Stimulated activated CD4-positive, alpha-beta T cell treated with anti-CD3 and anti-CD28 coated beads, Interleukin-1b, Interleukin-23, amount 100 ng/mL, for 4 hours (primary cell): ENCODE measurements at places on chromosomes 1 and 21.

- DNase-seq: no peak
Observed at GRCh38 chr1:179966551-179966950, 11.9 kb downstream of the CEP350 start.

DNA sequence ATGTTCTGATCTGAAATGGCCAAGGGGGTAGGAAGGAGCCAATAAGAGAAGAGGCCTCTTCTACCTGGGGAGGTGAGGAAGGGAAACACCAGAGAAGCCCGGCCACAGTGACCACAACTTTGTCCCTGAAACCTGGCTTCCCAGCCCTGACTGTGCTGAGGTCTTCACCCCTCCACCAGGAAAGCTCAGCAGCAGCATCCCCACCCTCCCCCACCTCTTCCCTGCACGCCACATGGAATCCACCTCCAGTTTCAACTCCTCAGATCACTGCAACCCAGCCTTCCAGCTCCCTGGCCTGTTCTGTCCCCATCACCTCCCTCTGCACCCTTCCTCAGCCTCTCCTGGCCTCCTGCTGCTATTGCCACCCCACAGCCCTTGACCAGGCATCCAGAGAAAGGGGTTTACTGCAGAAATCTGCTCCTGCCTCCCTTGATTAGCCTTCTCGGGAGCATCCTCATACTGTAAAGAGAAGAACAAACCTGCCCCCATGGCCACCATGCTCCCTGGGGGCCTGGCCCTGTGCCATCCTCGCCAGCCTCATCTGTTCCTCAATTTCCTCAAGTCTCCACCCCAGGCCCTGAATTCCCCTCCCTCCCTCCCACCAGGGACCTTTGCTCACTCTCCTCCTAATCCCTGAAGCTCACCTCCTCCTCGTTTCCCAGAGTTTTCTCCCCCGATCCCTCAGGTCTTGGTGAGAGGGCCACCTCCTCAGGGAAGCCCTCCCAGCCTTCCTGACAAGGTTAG, 450.9 kb downstream of the MATN1 start:
- no peak for DNase-seq

DNA sequence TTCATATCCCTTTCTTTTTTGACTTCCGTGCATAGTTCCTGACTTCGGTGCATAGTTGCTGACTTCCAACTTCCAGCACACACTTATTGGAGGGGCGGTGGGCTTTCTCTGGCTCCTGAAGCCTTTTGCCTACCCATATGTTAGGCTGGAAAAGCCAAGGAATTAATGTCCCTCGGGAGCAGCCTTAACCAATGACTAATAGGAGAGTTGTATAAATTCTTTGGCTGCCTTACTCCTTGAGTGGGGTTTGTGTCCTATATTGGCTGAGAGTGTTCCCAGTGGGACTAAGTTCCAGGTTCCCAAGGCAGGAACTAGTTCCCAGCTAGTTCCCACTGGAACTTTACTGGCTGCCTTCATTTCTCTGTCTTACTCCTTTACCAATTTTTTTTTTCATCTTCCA, 105.7 kb downstream of the ZNF326 start:
- no peak for DNase-seq

- DNase-seq: no peak
Observed at GRCh38 chr1:97348599-97349265, 572.1 kb downstream of the DPYD start.

- no peak for DNase-seq
Observed at GRCh38 chr1:221562542-221563475, 179.1 kb downstream of the DUSP10 start.

DNA sequence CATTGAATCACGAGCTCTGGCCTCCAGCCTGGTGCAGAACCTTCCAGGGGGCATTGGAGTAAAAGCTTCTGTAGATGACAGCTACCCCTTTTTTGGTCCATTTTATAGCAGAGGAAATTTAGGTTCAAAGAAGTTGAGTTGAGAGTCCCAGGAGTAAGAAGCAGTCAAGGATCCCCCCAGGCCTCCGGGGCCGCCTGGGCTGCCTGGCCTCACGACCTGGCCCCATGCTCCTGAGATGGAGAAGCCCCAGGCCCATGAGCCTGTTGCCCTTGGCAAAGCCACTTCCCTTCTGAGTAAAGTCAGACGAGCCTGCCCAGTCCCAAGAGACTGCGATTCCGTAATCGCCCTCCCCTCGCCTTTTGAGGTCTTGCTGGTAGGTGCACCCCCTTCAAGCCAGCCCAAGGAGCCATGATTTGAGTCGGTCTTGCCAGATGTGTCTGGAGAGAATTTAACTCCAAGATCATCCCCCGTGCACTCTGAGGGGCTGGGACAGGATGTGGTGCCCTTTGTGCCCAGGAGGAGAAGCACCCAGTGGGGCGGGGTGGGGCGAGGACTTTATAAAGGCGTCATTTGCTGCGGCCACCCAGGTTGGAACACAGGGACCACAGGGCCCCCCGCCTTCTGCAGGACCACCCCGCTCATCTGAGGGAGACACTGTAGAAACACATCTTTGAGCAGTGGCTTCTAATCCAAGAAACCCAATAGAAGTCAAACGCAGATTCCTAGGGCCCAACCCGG, 30.1 kb downstream of the PDE9A start:
- no peak for DNase-seq

GRCh38 chr1:20962576-20963258, 175.6 kb upstream of the HP1BP3 start:
- no peak for DNase-seq

DNA sequence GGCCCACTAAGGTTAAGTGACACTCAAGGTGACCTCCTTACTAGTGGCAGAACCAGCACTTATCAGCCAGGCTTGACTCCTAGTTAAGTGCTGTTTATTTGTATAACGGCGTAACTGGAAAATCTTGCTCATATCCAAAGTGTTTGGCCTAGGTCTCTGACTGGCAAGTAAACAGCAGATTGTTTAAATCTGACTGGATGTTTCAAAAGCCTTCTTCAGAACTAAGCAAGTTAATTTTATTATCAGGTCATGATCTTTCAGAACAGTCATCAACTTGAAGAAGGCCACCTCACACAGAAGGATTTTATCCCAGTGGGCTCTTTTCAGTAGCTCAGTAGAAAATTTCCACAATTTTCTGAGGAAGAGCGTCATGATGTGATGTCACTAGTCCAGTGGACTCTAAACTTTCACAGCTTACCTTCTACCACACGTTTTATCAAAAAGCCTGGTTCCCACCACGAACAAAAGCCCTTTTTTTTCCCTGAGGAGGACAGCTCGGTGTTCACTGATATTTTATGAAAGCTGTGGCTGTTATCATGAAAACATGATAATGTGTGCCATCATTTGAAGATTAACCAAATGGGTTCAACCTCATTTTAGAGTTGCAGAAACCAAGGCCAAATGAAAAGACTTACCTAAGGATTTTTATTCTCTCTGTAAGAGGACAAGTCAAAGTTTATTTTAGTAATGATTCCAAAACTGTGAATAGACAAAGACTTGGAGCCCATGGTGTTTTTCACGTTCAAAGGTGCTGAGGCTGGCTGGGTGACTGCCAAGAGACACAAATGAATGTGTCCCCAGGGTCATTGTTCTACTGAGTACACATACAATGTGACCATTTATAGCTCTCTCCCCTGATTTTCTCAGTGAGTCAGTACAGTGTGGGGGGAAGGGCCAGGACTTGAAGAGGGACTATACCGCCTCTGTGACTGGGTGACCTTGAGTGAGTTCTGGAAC, 9.1 kb downstream of the SGIP1 start:
- no peak for DNase-seq

DNA sequence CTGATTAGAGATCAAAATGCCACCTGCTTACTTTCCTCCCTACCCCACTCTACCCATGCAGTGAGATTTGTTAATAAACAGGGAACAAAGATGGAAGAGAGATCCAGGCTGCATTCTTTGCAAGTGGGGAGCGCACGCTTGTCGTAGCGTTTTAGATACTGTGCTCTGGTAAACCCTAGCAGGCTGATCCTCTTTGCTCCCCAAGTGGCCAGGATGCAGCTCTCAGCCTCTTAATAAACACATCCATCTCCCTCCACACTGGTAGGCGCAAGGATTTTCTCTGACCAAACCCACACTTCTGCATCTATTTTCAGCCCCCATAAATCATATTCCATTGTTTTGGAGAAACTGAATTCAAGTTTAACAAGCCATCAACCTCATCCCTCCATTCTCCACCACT, 2.9 kb downstream of the PGBD5 start:
- no peak for DNase-seq

GRCh38 chr1:21492356-21492625, 16.9 kb upstream of the ALPL start:
- DNase-seq: no peak

- DNase-seq: no peak
Observed at GRCh38 chr1:211625040-211625439, 46.1 kb upstream of the SLC30A1 start.

DNA sequence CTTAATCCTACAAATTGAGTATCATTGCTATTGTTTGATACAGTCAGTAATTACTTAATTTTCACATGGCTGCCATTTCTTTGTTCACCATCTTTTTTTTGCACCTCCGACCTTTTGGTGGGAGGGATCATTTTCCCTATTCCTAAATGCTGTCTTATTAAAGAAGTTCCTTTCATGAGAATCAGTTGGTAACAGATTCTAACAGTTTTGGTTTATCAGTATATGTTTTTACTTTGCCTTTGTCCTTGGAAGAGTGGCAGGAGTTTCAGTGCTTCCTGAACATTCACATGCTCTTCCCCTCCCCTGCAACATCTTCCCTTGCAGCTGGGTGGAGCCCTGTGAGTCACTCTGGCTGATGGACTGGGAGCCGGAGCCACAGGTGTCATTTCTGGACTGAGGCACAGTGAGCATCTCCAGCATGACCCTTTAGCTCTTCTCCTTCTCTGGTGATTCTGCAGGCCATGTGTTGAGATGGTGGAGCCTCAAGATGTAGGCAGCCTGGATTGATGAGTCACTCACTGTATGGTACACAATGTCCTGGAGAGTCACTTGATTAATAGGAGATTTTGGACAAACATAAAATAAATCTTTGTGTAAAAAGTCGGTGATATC, 217.7 kb downstream of the URB2 start:
- no peak for DNase-seq

GRCh38 chr1:39701049-39701439, 9.8 kb upstream of the HPCAL4 start:
- no peak for DNase-seq

GRCh38 chr1:43772978-43773377, 65.6 kb downstream of the ST3GAL3 start:
- DNase-seq: no peak

DNA sequence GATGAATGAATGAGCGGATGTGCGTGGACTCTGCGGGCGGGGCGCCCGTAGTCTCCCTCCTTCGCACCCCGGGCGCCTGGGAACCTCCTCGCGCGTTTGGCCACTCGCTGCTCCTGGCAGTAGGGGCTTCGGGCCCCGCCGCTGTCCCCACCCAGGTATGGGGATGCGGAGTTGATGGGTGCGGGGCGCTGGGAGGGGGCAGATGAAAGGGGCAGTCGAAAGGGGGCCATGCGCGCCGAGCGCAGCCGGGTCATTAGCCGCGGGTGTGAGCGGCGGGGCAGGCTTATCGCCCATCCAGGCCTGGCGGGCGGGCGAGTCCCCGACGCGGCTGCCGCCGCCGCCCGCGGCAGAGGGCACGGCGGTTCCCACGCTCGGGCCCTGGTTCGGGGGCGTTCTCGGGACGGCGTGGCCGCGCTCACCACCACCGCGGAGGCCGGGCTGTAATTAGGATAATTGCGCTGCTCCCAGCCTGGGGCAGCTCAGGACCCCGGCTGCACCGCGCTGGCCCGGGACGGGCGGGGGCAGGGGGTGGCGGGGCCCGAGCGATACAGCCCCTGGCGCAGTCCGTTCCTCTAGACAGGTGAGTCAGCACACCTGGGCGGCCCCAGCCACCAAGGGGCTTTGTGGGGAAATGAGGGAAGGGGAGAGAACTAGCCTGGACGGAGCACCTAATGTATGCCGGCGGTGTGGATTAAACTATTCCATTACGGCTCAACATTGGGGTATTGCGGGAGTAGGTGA, 22.1 kb upstream of the CITED4 start:
- no peak for DNase-seq

- no peak for DNase-seq
Observed at GRCh38 chr1:231053493-231054162, 13.6 kb upstream of the FAM89A start.

DNA sequence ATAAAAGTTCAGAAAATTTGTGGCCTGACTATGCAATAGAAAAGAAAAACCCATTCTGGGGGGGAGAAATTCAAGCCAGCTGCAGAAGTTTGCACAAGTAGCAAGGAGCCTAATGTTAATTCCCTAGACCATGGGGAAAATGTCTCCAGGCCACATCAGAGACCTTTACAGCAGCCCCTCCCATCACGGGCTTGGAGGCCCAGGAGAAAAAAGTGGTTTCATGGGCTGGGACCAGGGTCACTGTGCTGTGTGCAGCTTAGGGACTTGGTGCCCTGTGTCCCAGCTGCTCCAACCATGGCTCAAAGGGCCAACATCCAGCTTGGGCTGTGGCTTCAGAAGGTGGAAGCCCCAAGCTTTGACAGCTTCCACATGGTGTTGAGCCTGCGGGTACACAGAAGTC, 42.0 kb downstream of the IL23R start:
- DNase-seq: no peak

DNA sequence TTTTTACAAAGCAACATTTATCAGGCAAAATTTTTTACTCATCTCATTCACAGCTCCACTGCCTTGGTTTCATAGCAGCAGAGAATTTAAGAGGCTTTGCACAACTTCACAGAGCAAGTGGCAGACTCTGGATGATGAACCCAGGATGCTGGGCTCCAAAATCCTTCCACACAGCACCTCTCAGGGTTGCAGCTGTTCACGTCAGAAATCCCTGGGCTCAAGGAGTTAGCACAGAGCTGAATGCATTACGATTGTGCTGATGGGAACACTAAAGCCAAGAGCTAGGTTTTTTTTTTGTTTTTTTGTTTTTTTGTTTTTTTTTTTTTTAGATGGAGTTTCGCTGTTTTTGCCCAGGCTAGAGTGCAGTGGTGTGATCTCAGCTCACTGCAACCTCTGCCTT, 2.4 kb upstream of the HTR6 start:
- no peak for DNase-seq

DNA sequence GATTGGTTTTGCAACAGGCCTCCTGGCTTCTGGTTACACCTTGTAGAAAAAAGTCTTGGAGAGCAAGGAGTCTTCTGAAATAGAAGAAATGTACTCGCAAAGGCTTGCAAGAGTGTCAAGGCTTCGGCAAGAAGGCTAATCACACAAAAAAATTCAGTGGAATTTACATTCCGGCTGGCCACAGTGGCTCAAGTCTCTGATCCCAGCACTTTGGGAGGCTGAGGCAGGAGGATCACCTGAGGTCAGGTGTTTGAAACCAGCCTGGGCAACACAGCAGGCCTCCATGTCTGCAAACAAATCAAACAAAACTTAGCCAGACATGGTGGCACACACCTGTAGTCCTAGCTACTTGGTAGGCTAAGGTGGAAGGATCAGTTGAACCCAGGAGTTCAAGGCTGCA, 7.7 kb upstream of the DOP1B start:
- no peak for DNase-seq

- no peak for DNase-seq
Observed at GRCh38 chr1:215140135-215140534, 57.6 kb downstream of the KCNK2 start.

DNA sequence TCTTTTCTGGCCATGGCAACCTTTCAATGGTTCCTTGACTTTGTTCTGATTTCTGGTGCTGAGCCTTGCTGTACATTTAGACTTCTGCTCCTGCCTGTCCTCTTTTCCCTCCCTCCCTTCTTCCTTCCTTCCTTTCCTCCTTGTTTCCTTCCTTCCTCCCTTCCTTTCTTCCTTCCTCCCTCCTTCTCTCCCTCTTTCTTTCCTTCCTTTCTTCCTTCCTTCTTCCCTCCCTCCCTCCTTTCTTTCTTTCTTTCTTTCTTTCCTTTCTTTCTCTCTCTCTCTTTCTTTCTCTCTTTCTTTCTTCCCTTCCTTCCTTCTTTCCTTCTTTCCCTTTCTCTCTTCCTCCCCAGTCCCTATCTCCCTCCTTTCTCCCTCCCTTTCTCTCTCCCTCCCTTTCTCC, 10.4 kb upstream of the IGSF21 start:
- DNase-seq: no peak

- DNase-seq: no peak
Observed at GRCh38 chr1:905071-905749, 18.5 kb upstream of the SAMD11 start.
